Endothelial cell of umbilical vein (primary cell): ENCODE measurements at places on chromosomes 1 and 21.
A peak's percentile ranks its signal among the peaks of the same experiment; 100 is the strongest.

GRCh38 chr1:179876300-179876715, 1.3 kb downstream of the TOR1AIP2 start:
- peak; percentile 56 for DNase-seq

DNA sequence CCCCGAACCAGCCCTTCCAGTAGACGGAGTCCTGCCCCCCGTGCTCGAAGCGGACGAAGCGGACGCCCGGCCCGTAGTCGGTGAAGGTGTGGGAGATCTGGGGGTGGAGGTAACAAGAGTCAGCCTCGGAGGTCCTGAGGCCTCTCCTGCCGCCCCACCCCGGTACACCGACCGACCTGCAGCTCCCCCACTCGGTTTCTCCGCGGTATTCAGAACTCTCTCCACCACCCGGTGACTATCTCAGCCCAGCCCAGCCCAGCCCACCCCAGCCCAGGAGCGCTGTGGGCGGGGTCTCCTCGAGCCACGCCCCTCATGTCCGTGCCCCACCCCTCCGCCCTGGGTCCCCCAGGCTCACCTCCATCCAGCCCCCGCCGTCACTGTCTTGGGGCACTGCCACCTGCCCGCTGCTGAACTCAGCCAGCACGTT, 5.5 kb downstream of the FBXO2 start:
- no peak for DNase-seq

DNA sequence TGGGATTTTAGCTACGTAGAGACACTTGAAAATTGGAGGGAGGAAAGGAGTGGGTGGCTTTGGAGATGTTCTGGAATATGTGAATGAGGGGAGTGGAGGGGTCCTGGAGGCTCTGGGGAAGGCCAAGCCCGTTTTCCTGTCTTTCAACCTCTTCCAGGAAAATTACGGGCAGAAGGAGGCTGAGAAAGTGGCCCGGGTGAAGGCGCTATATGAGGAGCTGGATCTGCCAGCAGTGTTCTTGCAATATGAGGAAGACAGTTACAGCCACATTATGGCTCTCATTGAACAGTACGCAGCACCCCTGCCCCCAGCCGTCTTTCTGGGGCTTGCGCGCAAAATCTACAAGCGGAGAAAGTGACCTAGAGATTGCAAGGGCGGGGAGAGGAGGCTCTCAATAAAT, 442 bp upstream of the RUSC1 start:
- no peak for DNase-seq

GRCh38 chr21:39016740-39017315, 166.4 kb downstream of the PSMG1 start:
- DNase-seq = no peak

DNA sequence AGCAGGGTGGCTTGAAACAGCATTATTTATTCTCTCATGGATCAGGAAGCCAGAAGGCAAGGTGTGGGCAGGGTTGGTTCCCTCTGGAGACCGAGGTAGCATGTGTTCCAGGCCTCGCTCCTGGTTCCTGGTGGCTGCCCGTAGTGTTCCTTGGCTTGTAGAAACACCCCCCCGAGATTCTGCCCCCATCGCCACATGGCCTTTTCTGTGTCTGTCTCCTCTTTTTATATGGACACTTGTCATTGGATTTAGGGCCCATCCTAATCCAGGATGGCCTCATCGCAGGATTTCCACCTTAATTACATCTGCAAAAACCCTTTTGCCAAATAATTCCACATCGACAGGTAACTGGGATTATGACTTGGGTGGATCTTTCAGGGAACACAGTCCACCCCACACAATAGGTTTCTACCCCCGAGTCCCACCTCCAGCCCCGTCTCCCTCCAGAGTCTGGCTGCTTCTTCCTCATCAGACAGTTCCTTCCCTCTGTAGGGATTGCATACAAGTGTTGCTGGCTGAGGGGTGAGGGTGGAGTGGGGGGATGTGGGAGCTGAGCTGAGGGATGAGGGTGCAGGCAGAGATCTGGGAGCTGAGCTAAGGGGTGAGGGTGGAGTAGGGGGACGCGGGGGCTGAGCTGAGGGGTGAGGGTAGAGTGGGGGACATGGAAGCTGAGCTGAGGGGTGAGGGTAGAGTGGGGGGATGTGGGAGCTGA, 12.3 kb upstream of the NPHP4 start:
- DNase-seq = no peak

GRCh38 chr1:209775678-209776077, 8.7 kb downstream of the C1orf74 start:
- no peak for DNase-seq

GRCh38 chr1:28370239-28371009, 884 bp downstream of the PHACTR4 start:
- DNase-seq = no peak
